Renal cortical epithelial cell (primary cell): ENCODE measurements at places on chromosomes 12 and 14. TPM values are rescaled to one million over a fixed set of nuclear protein-coding genes. Genes with fewer than 3 reads are reported as not detected.

GRCh38 chr12:59803735-59804134, 207.9 kb downstream of the SLC16A7 start:
- peak; percentile 87 for DNase-seq

GRCh38 chr12:56103066-56103711, 1.2 kb upstream of the PA2G4 start:
- DNase-seq, result no peak

- DNase-seq, result peak; percentile 65
These were observed 873.6 kb downstream of the C12orf50 start for GRCh38 chr12:87155621-87156020.

GRCh38 chr12:107537464-107538119, 148.0 kb upstream of the PWP1 start:
- DNase-seq, result no peak

- no peak for DNase-seq
These were observed 253.7 kb upstream of the HMGA2 start for GRCh38 chr12:65570451-65571130.

- no peak for DNase-seq
These were observed 82.4 kb downstream of the SCAF11 start for GRCh38 chr12:45907955-45908354.

- peak; percentile 64 for DNase-seq
These were observed 41.4 kb downstream of the COX16 start for GRCh38 chr14:70317969-70318634.

GRCh38 chr12:68613209-68613904, 2.7 kb downstream of the RAP1B start:
- DNase-seq, result no peak

- no peak for DNase-seq
These were observed 81.6 kb downstream of the ITPK1 start for GRCh38 chr14:93033983-93034670.

- no peak for DNase-seq
These were observed 317.0 kb downstream of the CEP128 start for GRCh38 chr14:80624581-80624980.

- DNase-seq, result peak; percentile 100
These were observed 728 bp upstream of the STON2 start for GRCh38 chr14:81400852-81401251.

- DNase-seq, result no peak
These were observed 316.0 kb upstream of the NOVA1 start for GRCh38 chr14:26913786-26914185.

- DNase-seq, result no peak
These were observed 253.9 kb upstream of the MDGA2 start for GRCh38 chr14:47929334-47929733.

- DNase-seq, result no peak
These were observed 100.7 kb downstream of the KCNMB4 start for GRCh38 chr12:70466753-70467152.

DNA sequence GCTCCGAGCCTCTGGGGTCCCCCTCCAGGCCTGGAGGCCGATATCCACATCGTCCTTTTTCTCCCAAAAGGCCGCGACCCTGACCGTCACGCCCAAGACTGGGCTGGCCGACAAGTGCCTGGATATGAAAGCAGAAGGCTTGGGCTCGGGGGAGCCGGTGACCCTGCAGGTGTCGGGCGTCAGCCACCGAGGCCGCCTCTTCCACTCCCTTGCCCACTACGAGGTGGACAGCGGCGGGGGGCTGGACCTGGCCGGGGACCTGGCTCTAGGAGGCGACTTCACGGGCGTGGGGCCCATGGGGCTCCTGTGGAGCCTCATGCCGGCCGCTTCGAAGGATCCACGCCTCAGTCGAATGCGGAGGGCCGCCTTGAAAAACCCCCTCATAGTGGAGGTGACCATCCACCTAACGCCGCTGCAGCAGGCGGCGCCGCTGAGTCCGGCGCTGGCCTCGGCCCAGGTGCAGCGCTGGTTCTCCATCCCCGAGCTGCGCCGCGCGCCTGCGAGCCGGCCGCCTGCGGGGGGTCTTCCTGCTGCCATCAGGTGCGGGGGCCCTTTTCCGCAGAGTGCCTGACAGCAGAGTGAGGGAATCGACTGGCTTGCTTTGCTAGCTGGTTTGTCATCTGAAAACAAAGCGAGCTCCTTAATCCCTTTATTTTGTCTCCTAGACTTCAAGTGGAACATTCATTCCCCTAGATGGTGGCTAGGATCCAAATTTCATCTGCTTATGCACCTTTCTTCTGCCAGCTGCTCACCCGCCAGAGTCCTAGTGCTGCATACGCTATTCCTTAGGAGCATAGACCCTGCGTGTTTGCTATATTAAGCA, 10.6 kb upstream of the DNAL1 start:
- DNase-seq, result no peak

GRCh38 chr12:112419297-112420133, 768 bp downstream of the PTPN11 start:
- DNase-seq, result peak; percentile 76

- no peak for DNase-seq
These were observed 10.4 kb upstream of the PTHLH start for GRCh38 chr12:27982951-27983350.

DNA sequence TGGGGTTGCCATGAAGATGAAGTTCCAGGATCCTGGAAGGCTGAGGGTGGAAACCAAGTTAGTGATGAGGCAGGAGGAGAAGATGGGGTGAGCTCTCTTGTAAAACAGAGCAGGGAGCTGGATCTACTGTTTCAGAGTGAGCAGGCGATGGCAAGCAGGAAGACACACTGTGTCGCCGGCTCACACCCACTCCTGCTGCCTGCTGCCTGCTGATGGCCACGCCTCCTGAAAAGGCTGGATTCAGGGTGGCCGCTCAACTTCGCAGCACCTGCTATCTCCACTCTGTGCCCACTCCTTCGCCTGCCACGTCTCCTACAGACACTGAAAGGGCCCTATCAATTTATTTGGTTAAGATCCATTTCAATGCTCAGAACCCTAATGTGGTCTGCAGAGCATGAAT, 96.1 kb downstream of the RBM19 start:
- DNase-seq, result no peak

SYNDIG1L gene
- total RNA-seq, result not detected in 2 replicates

HOXC13 gene
- 0.15 TPM in 1 of 2 replicates, not detected in the other for total RNA-seq

LTBR gene
- 58.5 and 103 TPM in 2 replicates for total RNA-seq

TCL1B gene
- total RNA-seq, result not detected in 2 replicates

KLRF1 gene
- 0.15 and 1.4 TPM in 2 replicates for total RNA-seq

SPRYD3 gene
- total RNA-seq, result 13.9 and 30.6 TPM in 2 replicates

GPD1 gene
- total RNA-seq, result 0.69 and 0.70 TPM in 2 replicates

LALBA gene
- not detected in 2 replicates for total RNA-seq

CLEC4A gene
- total RNA-seq, result 0.35 TPM in 1 of 2 replicates, not detected in the other

CFAP251 gene
- total RNA-seq, result 2.4 and 16.5 TPM in 2 replicates

JAG2 gene
- 4.2 and 5.9 TPM in 2 replicates for total RNA-seq

ACVRL1 gene
- total RNA-seq, result 2.1 and 3.5 TPM in 2 replicates

NTF3 gene
- 3.3 and 3.6 TPM in 2 replicates for total RNA-seq

CAPZA3 gene
- not detected in 2 replicates for total RNA-seq
